ENCODE measurements at places on chromosomes 11 and 22. TPM values are rescaled to one million over a fixed set of nuclear protein-coding genes. Genes with fewer than 3 reads are reported as not detected.

The MAJIN gene
- total RNA-seq = not detected

The XKR3 gene
- total RNA-seq = not detected

The GLYATL1 gene
- total RNA-seq = 0.73 TPM

The MCAM gene
- total RNA-seq = 408 TPM

The GP1BB gene
- 1.3 TPM for total RNA-seq

The KRTAP5-7 gene
- not detected for total RNA-seq

- no peak for DNase-seq
Observed at GRCh38 chr11:11313426-11313825, 39.6 kb downstream of the CSNK2A3 start.

DNA sequence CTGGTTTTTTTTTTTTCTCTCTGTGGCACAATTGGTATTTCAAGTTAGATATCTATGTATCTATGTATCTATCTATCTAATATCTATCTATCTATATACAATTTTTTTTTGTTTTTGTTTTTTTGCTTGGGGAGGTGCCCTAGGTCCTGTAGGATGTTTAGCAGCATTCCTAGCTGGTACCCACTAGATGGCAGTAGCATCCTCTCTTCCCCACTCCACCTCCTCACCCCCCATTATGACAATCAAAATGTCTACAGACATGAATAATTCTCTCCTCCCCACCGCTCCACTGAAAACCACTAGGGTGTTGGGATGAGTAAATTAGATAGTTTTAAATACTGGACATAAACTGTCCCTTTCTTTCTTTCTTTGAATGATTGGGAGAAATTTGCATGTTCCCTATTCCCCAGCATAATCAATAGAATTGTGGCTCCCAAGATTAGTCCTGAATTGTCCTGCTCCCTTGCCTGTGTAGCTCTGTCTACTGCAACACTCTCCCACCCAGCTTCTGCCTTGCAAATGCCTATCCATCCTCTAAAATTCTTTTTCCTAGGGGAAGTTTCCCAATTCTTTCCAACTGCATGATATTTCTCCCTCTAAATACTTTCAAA lies 1152.4 kb downstream of the LRRC4C start:
- no peak for DNase-seq

- DNase-seq = no peak
Observed at GRCh38 chr11:10452211-10452767, 2.8 kb upstream of the AMPD3 start.

DNA sequence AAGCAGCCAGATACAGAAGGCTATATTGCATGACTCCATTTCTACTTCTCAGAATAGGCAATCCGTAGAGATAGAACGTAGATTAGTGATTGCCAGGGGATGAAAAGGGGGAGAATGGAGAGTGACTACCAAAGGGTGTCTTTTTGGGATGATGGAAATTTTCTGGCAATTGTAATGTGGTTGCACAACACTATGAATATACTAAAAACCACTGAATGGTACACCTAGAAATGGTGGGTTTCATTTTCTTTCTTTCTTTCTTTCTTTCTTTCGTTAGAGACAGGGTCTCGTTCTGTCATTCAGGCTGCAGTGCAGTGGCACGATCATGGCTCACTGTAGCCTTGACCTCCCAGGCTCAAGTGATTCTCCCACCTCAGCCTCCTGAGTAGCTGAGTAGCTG lies 54.4 kb downstream of the BID start:
- DNase-seq = no peak

DNA sequence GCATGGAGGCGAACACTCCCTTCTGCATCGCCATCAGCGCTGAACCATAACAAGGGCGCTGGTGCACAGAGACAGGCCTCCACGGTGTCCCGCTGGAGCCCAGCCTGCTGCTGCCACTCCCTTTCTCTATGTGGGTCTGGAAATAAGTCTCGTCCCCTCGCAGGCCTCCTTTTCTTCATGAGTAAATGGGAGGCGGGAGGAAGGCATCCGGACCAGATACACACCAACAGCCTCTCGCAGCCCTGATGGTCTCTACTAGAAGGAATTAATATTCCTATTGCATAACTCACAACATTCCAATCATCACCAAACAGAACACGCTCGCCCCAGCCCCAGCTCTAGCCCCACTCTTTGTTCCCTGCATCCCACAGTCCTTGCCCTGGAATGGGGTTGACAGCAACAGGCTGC lies 14.9 kb downstream of the RASD2 start:
- DNase-seq = no peak

GRCh38 chr11:58629857-58630256 lies 7.4 kb downstream of the CNTF start:
- DNase-seq = no peak

DNA sequence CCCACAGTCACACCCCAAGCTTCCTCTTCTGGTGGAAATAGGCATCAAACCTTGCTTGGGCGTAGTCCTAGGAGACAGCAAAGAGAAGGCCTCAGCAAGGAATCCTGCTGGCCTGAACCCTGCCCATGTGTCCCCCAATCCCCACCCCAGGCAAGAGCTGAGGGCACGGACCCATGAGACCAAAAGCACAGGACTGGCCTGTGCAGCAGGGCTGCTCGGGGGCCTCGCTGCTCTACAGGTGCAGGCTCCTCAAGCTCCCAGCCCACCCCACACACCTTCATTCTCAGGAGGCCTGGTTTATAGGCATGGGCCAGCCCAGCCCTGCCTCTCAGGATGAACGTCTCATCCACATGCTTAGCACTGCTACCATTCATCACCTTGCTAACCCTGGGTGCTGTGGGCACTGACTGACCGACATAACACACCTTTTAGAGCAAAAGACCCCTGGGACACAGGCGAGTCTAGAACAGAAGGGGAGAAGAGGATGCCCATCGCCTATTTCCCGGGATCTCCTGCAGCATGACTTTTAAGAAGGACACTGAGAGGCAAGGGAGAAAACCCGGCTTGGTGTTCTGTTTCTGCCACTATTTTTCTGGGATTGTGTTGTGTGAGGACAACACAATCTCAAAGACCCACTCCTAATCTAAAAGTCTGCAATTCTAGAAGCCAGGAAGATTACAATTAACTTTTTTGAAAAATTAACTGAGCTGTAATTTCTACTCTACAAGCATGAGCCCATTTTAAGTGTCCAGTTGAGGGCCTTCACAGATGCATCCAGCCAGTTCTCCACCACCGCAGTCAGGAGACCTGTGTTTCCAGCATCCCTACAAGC lies 15.4 kb downstream of the TCIRG1 start:
- DNase-seq = no peak

DNA sequence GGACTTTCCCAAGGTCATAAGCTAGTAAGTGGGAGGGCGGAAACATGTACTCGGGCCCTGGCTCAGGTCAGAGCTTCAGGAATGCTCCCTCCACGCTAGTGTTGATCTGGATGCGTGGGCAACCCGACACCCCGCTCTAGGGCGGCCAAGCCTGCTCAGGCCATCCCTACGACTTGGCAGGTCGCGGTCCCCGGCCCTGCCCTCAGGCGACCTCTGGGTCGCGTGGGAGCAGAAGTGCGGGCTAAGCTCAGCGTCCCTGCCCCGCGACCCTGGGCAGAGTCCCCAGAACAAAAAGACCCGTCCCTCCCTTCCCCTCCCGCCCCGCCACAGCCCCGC lies 781 bp upstream of the TEF start:
- DNase-seq = peak; percentile 87

DNA sequence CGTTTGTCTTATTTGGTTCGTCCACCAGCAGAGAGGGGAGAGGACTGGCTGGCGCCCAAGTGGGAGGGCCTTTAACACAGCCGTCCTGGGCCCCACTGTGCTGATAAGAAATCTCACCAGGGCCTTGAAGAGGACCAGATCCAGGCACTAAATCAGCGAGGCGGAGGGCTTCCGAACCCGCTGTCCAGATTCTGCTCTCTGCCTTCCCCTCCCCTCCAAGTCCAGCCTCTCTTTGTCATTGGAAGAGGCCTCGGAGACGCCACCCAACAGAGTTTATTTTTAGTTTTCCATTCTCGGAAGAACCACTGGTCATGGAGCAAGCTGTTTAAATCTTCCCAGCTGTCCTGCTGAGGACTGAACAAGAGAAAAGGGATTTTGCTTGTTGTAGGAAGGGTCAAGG lies 9.3 kb upstream of the FXYD6 start:
- peak; percentile 18 for DNase-seq

GRCh38 chr22:43448048-43448447 lies 36.2 kb downstream of the MPPED1 start:
- DNase-seq = no peak

DNA sequence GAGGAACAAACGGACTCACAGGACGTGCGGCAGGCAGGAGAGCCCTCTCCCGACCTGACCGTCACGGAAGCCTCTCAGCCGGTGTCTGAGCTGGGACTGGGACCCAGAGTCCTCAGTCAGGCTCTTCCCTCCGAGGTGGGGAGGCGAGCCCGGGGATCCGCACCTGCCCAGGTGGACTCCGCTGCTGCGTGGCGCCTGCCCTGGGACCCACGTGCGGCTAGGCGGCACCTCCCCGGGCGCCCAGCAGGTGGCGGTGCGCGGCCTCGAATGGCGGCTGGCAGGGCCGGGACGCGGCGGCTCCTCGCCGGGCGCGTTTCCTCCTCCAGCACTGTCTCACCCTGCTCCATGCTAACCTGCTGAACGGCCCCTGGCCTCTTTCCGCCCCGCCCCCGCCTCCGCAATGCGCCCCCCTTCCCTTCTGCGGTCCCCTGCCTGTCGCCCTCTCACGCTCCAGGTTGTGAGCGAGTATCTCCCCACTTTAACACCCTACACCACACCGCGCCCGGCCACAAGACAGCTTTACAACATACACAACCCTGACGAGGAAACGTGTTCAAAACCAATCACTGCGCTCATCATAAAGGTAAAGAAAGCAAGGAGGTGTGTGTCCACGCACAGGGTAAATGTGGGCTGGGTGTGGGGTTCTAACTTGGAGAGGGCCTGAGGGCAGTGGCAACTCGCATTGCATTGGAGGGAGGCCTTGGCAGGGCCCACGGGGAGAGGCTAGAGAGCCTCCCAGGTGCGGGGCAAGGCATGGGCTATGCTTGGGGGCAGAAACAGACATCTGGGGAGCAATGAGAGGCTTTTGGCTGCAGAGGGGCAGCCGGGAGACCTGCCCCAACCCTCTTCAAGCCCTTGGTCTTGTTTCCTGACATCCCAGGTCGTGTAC lies 25.9 kb upstream of the ATXN10 start:
- DNase-seq = peak; percentile 49

GRCh38 chr11:26142891-26143290 lies 189.0 kb upstream of the ANO3 start:
- no peak for DNase-seq

DNA sequence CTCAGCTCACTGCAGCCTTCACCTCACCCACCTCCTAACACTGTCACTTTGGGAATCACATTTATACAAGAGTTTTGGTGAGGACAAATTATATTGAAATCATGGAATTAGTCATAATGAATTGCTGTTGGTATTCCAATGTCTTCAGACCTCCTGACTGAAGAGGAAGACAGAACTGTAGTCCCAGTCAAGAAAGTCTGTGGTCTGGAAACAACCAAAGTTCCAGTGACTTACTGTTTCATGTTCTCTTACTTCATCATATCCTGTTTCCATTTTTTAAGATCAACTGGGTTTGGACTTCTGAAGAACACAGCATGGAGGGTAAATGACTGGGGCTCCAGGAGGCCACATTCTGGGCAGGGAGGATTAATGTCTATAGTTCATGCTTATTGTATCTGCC lies 43.0 kb upstream of the HIPK3 start:
- no peak for DNase-seq

- DNase-seq = no peak
Observed at GRCh38 chr11:34323601-34324000, 34.2 kb downstream of the ABTB2 start.

GRCh38 chr11:78061088-78061920 lies 2.4 kb upstream of the THRSP start:
- peak; percentile 57 for DNase-seq

DNA sequence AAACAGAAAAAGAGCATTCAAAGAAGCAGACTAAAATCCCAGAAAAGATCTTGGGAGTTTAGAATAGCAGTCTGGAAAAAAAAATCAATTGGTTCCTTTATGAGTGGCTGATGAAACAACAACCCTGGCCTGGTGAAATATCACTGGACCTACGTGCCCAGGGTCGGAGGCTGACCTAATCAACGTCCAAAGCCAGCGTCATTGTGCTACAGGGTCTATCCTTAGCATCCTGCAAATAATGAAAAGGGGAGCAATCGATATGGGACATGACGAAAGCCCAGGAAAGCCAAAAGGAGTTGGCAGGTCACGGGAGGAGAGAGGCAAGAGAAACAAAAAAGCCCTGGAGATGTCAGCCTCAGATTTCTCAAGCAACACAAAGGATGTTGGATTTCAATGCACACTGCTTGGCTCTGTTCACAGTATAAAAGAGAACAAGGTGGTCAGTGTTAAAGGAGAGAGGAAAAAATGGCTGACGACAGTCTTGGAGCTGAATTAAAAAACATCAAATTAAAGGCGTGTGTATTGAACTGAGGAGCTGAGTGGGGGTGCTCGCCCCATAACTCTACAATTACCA lies 148.8 kb downstream of the BLID start:
- no peak for DNase-seq

DNA sequence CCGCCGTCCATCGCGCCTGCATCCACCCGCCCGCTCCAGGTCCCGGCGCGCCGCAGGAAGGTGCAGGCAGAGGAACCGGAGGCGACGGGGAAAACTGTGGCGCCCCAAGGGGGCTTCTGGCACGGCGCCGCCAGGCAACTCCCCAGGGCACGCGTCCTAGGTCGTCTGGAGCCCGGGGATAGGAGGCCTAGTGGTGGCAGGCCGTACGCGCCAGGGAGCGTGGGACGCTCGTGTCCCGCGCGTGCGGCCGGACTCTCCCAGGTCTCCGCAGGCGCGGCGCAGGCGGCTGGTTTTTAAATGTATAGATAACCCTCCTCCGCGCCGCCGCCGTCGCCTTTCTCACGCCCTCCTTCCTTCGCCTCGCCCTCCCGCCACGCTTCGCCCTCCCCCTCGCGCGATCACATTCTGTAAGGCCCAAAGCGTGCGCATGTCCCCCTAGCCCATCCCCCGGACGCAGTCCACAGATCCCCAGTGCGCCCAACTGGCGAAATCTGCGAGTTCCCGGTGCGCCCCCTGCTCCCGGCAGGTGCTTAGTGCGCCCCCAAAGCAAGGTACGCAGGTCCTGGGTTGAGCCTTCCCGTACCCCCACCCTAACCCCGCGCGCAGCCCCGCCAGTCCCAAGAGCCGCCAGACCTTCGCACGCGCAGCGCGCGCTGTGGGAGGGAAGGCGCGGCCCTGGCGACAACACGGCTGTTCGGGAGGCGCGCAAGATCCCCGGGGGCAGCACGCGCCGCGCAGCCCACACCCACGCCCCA lies at the start of gene ASCL2:
Gene ASCL2 (minus strand): TSS at position 267 of the 755 bp plus-strand sequence. CDS start 256 bp downstream, at position 11.
- DNase-seq = peak; percentile 44

- peak; percentile 48 for DNase-seq
Observed at GRCh38 chr11:77199137-77199745, 71.2 kb downstream of the MYO7A start.

- no peak for DNase-seq
Observed at GRCh38 chr22:46528121-46528610, 9.3 kb downstream of the CELSR1 start.

GRCh38 chr11:110858547-110858921 lies 146.3 kb upstream of the ARHGAP20 start:
- peak; percentile 40 for DNase-seq

- DNase-seq = no peak
Observed at GRCh38 chr11:73375830-73376159, 404 bp upstream of the RELT start.

DNA sequence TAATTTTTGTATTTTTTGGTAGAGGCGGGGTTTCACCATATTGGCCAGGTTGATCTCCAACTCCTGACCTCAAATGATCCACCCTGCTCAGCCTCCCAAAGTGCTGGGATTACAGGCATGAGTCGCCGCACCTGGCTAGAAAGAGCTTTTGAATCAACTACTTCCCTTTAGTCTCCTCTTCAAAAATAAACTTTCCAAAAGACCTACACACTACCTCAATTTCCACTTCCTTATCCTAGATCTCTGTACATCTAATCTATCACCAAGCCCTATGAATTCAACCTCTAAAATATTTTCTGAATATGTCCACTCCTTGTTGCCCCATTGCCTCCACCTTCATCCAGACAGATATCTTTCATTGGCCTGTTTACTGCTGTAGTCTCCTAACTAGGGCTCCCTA lies 13.1 kb upstream of the DDX6 start:
- DNase-seq = no peak
